Smooth muscle cell of the coronary artery (primary cell): ENCODE measurements at places on chromosomes 16 and 17. TPM values are rescaled to one million over a fixed set of nuclear protein-coding genes. Genes with fewer than 3 reads are reported as not detected.

Gene HNF1B
- total RNA-seq = not detected in 2 replicates

Gene PRSS22
- total RNA-seq = not detected in 2 replicates

Gene ECI1
- 15.2 and 32.6 TPM in 2 replicates for total RNA-seq

Gene GAS2L2
- total RNA-seq = 0.08 TPM in 1 of 2 replicates, not detected in the other

Gene HOXB13
- total RNA-seq = not detected in 2 replicates

Gene CA7
- total RNA-seq = not detected in 2 replicates

Gene TSNAXIP1
- total RNA-seq = 1.2 and 1.9 TPM in 2 replicates

Gene HEATR9
- not detected in 2 replicates for total RNA-seq

Gene KIF18B
- 0.68 TPM in 1 of 2 replicates, not detected in the other for total RNA-seq

Gene C17orf113
- under 0.01 and 0.15 TPM in 2 replicates for total RNA-seq

Gene ARHGDIG
- 2.2 and 2.9 TPM in 2 replicates for total RNA-seq

Gene PDF
- 5.4 and 12.4 TPM in 2 replicates for total RNA-seq

Gene KLHL10
- total RNA-seq = 0.08 and 0.12 TPM in 2 replicates

Gene PIK3R5
- total RNA-seq = not detected in 2 replicates

Gene QPRT
- 5.3 and 14.7 TPM in 2 replicates for total RNA-seq

Gene NT5M
- total RNA-seq = 0.70 and 0.83 TPM in 2 replicates

Gene TBC1D28
- not detected in 2 replicates for total RNA-seq

Gene EPOP
- total RNA-seq = 0.12 and 0.90 TPM in 2 replicates
